A549 (cell line): ENCODE measurements at places on chromosomes 4 and X.
A peak's percentile ranks its signal among the peaks of the same experiment; 100 is the strongest.

- peak; percentile 22 for DNase-seq
Measured at GRCh38 chrX:42797651-42798269, 19.8 kb upstream of the PPP1R2C start.

DNA sequence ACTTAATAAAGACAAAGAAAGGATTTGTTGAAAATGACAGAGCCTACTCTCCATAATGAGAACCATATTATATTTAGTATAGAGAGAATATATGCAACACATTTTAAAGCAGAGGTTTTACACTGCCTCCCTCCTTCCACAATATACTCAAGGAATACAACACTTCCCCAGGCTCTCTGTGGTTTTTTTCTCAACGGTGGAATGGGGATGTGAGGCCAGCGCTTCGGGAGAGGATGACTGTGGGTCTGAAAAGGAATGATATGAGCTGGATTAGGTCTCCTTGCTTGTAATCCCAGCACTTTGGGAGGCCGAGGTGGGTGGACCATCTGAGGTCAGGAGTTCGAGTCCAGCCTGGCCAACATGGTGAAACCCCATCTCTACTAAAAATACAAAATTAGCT, 348.7 kb upstream of the KLF3 start:
- DNase-seq, result no peak

- DNase-seq, result no peak
Measured at GRCh38 chrX:31232506-31232905, 160.7 kb upstream of the FTHL17 start.

DNA sequence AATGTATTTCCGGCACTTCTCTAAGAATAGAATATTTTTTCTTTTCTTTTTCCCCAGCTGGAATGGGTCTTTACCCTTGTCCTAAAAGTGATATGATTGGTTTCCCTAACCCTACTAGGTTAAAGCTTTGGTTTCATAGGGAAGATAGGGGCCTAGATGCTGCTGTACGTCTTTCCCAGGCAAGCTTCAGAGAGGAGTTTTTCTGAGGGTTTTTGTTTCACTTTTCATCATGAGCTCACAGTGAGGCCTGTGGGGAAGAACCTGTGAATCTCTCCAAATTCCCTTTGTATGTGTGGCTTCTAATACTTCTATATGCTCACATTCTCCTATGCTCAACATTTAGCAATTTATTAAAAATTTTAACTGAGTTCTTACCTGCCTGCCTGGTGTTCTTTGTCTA, 320.0 kb upstream of the PCDH18 start:
- no peak for DNase-seq

GRCh38 chr4:4249866-4250265, 1.8 kb upstream of the TMEM128 start:
- no peak for DNase-seq

- DNase-seq, result peak; percentile 4
Measured at GRCh38 chr4:128322986-128323385, 35.4 kb upstream of the PGRMC2 start.

DNA sequence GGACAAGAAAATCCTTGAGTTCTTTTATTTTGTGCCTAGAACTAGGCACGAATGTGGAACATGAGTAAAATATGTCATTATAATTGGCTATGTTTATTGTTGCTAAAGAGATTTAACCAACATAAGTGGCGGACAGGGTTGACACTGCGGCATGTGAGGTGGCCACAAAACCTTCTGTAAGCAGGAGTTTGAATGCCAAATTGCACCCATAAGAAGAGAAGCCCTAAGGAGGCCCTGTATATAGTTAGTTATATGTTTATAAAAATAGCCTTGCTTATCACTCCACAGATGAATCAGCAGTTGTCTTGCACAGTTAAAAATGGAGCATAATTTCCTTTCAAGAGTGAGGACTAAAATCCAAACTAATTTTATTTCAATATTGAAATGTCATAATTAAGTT, 336.1 kb downstream of the GBA3 start:
- DNase-seq, result no peak

DNA sequence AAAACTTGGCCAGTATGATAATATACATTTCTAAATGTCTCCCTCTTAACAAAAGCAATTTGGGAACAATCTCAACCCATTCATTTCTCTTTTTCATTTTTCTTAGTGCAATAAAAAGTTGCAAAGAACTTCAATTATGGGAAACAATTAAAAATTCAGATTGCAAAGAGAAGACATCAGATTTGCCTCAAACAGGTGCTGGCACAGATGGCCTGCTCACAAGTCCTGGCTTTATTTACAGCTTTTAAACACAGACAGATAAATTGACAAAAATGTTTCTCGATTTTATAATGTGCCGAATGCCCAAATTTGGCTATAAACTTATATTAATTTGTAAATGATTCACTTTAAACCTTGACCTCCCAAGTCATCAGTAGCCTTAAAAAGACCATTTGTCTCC, 28.7 kb downstream of the SLC4A4 start:
- DNase-seq, result no peak

GRCh38 chrX:140297273-140297672, 207.6 kb downstream of the SOX3 start:
- DNase-seq, result no peak

DNA sequence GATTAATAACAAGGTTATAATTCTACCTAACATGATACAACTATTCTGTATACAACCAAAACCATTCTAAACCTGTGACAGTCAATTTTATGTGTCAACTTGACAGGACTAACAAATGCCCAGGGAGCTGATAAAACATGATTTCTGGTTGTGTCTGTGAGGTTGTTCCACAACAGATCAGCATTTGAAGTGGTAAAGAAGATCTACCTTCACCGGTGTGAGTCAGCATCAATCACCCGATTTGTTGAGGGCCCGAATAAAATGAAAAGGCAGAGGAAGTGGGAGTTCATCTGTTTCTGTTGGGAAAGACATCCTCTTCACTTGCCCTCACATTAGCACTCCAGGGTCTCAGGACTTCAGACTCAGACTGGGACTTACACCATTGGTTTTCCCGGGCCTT, 187.9 kb downstream of the MAB21L2 start:
- DNase-seq, result no peak

GRCh38 chr4:139234253-139234652, 45.8 kb downstream of the MGARP start:
- no peak for DNase-seq

DNA sequence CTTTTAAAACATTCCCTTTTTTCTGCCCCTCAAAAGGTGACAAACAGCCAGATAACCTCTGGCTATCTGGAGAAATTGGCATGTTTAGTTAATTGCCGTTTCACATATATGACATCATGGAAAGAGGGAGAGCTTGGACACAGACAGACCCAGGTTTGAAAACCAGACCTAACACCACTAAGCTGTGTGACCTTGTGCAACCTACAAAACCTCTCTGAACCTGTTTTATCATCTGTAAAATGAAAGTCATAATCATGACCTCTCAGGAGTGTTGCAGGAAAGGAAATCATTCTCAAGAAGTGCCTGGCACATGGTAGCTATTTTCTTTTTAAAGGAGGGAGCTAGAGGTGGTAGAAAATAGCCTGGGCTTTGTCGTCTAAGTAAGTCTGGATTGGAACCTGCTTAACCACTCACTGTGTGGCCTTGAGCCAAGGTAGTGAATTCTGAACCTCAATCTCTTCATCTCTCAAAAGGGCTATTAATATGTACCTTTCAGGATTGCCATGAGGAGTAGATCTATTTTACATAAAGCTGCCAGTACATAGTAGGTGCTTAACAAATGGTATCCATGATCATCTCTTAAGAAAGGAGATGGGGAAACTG, 363.5 kb downstream of the BCOR start:
- DNase-seq, result no peak

GRCh38 chr4:683982-684622, 4.8 kb downstream of the SLC49A3 start:
- no peak for DNase-seq

GRCh38 chr4:168618577-168619265, 121.9 kb downstream of the PALLD start:
- peak; percentile 52 for DNase-seq

DNA sequence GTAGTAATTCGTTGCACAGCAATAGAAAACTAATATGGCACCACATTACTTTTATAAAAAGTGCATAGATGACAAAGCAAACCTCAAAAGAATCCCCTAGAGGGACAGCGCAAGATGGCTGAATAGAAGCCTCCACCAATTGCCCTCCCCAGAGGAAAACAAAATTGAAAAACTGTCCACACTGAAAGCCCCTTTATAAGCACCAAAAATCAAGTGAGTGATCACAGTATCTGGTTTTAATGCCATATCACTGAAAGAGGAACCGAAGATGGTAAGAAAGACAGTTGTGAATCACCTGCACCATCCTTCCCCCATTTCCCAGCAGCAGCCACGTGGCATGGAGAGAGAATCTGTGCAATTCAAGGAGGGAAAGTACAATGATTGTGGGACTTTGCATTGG, 522.2 kb downstream of the GLUD2 start:
- no peak for DNase-seq

- peak; percentile 0 for DNase-seq
Measured at GRCh38 chr4:24748758-24749350, 46.5 kb upstream of the SOD3 start.

DNA sequence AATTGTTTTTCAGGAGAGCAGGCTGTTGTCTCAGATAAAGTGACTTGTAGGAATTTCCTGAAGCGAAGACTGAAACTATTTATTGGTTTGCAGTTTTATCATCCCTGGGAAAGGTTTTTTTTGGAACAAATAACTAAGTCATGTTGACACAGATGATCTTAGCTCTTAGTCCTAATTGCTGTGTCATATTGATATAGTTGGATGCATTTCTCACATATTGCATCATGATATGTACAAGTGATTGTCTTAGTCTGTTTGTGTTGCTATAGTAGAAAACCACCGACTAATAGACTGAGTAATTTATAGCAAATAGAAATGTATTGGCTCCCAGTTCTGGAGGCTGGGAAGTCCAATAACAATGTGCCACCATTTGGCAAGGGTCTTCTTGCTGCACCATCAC, 397.5 kb upstream of the PPP1R2C start:
- DNase-seq, result no peak

DNA sequence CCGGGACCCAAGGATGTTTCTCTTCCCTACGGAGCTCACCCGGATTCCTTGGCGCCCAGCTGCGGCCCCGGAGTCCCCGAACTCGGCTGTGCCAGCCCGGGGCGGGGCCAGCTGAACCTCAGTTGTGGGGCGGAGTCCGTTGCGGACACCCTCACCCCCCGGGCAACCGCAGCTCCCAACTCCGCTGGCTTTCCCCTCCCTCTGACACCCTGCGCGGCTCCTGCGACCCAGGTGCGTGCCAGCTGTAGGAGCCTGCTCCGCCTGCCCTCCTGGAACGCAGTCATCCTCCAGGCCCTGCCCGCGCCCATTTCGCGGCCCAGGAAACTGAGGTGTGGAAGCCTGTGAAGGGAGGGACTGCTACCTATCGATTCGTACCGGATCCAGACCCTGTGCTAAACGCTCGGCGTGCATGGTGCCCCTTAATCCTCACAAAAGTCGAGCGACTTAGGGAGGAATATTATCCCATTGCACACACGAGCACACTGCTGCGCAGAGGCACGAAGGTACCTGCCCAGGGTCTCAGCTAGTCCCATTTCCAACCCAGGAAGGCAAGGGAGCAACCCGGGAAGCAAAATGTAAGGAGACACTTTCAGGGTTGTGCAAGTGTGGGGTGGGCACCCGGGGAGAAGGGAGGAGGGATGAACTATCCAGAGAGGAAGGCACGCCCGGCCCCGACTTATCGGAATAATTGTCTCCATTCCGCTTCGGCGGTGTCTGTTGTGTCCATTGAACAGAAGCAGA, 12.3 kb downstream of the MSX1 start:
- DNase-seq, result no peak

GRCh38 chr4:173766171-173766600, 236.2 kb upstream of the HAND2 start:
- no peak for DNase-seq

GRCh38 chr4:104421566-104421965, 73.1 kb downstream of the CXXC4 start:
- DNase-seq, result no peak

GRCh38 chr4:154368060-154368459, 123.5 kb downstream of the DCHS2 start:
- DNase-seq, result no peak

DNA sequence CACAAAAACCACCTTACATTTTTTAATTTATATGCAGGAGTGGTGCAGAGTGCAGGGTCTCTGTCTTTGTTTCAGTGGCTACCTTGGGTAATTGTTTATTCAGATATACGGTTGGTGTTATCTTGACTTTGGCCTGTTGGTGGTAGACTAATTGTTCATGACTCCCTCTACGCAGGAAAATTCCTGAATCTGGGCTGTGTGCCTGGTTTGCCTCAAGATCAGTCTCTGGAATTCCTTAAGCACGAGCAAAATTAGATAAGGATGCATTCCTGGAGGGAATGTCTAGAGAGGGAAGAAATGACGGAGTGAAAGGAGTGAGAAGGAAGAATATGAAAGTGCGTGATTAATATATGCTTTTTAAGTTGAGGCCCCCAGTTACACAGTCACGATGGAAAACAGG, 576.9 kb upstream of the PCDH10 start:
- peak; percentile 17 for DNase-seq

GRCh38 chr4:182840108-182840507, 77.1 kb downstream of the DCTD start:
- no peak for DNase-seq

DNA sequence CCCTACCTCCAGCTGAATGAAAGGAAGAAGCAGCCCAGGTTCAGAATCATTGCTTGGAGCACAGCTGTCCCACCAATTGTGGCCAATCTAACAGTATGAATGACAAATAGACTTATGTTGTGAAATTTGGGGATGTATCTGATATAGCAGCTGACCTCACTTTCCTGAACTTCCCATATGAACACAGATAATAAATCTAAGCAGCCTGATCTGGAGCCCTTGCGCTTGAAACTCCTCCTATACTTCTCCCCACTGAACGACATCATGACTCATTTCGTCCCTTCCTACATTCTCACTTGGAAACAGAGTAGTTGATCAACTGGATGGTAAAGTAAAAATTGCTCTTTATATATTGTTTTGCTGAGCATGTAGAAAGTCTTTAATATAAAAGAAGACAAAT, 24.2 kb upstream of the AMELX start:
- DNase-seq, result no peak

GRCh38 chr4:126661194-126661593, 971.6 kb upstream of the INTU start:
- no peak for DNase-seq

DNA sequence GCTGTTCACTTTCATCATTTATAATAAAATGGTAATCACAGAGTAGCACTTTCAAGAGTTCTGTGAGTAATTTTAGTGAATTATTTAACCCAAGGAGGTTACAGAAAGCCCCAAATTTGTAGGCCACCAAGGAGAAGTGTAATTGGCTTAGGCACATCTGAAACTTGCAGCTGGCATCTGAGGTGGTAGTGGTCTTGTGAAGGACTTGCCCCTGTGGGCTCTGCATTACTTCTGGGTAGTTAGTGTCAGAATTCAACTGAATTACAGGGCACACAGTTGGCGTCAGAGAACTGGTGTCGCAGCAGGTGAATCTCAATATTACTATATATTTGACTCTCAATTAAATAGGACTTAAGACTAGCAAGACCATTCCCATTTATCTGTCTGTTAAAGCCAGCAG, 36.9 kb downstream of the GPR174 start:
- no peak for DNase-seq

- DNase-seq, result no peak
Measured at GRCh38 chr4:20625426-20625825, 74.8 kb upstream of the PACRGL start.
